ENCODE measurements at places on chromosomes 3 and 15.
A peak's percentile ranks its signal among the peaks of the same experiment; 100 is the strongest.

DNA sequence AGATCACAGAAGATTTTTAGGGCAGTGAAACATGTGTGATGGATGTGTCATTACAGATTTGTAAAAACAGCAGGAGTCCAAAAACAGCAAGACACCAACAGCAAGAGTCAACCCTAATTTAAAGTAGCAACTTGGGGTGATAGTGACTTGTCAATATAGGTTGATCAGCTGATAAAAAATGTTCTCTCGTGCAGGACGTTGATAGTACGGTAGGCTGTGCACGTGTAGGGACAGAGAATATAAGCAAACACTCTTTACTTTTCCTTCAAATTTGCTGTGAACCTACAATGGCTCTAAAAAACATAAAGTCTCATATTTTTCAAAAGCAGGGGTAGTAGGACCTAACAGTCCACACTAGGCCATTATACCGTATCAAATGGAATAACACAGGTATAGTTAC, 120.8 kb downstream of the STAG1 start:
- DNase-seq: no peak
- no peak overlapping the region for H3K27ac ChIP-seq
- no peak overlapping the region for H3K4me3 ChIP-seq
- H3K27me3 ChIP-seq: no peaks in the 10 kb centered on the region
- no peaks in the 10 kb centered on the region for H3K4me1 ChIP-seq

DNA sequence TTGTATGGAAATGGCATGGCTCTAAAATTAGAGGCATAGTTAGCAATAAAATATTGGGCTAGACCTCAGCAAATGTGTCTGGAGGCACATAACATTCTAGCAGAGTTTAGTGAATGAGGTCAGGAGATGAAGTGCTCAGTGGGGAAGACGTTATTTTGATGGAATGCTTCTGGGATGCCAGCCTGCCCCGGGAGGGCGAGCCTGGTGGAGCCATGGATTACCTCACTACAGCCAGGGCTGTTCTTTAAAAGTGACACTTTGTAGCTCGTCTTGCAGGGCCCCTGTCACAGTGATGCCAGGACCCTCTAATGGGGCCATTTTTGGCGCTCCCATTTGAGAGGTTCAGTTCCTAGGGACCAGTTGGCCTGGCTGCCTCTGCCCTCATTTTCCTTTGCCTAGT, 48.5 kb downstream of the PXYLP1 start:
- H3K4me1 ChIP-seq: peaks cover 15% of the 10 kb centered on the region
- H3K36me3 ChIP-seq: no peaks in the 10 kb centered on the region
- no peak overlapping the region for H3K4me3 ChIP-seq
- H3K27ac ChIP-seq: peak overlapping the region; percentile 35
- H3K27me3 ChIP-seq: no peaks in the 10 kb centered on the region
- DNase-seq: no peak

DNA sequence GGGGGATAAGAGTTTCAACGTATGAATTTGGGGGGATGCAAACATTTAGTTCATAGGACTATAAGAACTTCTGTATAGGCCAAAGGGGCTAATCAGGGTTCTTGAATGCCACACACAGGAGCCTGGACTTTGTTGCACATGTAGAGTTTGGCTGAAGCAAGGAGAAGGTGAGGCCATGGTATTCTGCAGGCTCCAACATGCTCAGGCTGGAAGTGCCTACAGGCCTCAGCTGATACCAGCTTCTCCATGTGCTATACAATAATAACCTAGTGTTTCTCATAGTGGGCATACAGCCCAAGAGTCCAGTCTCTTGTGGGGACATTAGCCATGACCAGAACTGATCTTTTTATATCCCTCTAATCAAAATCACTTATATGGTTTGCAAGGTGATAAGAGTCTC, 399.7 kb upstream of the MCTP2 start:
- H3K36me3 ChIP-seq: no peaks in the 10 kb centered on the region
- no peaks in the 10 kb centered on the region for H3K27me3 ChIP-seq
- no peak for DNase-seq
- no peak overlapping the region for H3K27ac ChIP-seq
- no peaks in the 10 kb centered on the region for H3K4me1 ChIP-seq

DNA sequence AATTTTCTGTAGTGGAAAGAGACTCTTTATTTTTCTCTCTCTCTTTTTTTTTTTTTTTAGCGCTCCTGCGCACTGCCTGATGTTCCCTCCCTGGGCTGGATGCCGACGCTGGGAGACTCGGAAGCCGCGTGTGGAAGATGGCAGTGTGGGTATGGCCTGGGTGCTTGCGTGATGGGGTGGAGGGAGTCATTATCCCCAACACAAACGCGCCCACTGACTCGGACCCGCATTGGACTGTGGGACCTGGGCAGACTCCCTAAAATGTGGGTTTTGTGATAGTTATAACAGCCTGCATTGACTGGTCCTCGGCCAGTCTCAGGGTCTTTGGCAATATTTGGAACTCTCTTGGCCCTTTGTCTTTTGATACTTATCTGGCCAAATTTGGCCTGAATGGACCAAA, 157.9 kb downstream of the TJP1 start:
- H3K27me3 ChIP-seq: no peaks in the 10 kb centered on the region
- no peak overlapping the region for H3K27ac ChIP-seq
- no peaks in the 10 kb centered on the region for H3K36me3 ChIP-seq
- H3K4me1 ChIP-seq: 0 out of 2 replicates have a peak, but pooled peaks cover under 1% of the 10 kb centered on the region
- no peak overlapping the region for H3K4me3 ChIP-seq
- DNase-seq: no peak

DNA sequence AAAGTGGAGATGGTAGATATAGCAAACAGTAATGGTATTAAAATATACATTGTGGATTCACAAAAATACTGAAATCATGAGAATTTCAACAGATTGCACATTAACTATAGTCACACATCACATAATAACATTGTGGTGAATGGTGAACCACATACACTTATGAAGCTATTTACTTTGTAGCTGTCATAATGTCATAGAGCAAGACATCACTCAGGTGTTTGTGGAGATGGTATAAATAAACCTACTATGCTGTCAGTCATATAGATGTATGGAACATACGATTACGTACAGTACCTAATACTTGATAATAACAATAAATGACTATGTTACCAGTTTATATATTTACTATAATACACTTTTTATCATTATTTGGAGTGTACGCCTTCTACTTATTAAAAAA, 1416.0 kb upstream of the ALCAM start:
- H3K36me3 ChIP-seq: no peaks in the 10 kb centered on the region
- no peak overlapping the region for H3K27ac ChIP-seq
- no peaks in the 10 kb centered on the region for H3K27me3 ChIP-seq
- peaks cover 2% of the 10 kb centered on the region for H3K4me1 ChIP-seq

DNA sequence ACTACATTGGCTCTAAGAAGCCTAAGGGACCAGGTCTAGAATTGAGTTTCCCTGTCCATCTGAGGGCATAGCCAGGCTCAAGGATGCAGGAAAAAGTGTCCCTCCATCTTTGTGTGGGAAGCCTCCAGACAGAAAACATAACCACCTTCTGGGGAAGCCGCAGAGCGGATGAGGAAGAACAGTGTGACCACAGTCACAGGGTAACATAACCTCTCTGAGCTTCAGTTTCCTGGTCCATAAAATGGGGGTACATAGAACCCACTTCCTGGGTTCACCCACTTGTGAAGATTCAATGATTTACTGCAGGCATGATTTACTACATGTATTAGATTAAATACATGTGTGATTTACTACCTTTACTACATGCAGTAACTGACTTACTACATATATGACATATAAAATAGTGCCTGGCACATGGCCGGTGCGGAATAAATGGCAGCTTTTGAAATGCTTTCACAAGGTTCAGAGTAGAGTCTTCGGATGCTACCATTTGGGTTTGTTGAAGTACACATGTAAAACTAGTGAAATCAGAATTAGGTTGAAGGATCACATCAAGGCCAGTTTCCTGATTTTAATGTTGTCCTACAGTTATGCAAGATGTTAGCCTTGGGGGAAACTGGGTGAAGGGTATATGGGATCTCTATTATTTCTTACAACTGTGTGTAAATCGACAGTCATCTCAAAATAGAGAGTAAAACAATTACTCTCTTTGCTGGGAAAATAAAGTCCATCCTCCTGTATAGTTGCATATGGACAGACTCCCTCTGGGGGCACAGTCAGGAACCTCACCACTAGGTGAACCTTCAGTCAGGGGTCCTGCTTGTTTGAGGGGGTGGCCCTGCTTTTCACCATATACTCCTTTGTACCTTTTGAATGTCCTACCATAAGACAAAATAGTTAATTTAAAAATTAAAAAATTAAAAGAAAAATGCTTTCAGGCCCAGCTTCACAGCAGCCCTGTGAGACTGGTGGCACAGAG, 86.0 kb downstream of the SEMA5B start:
- H3K4me3 ChIP-seq: no peak overlapping the region
- no peaks in the 10 kb centered on the region for H3K27me3 ChIP-seq
- peaks cover 10% of the 10 kb centered on the region for H3K4me1 ChIP-seq
- no peaks in the 10 kb centered on the region for H3K36me3 ChIP-seq
- DNase-seq: no peak
- no peak overlapping the region for H3K27ac ChIP-seq

GRCh38 chr3:132405188-132405587, 12.1 kb upstream of the DNAJC13 start:
- DNase-seq: peak; percentile 45
- H3K4me3 ChIP-seq: no peak overlapping the region
- H3K27ac ChIP-seq: peak overlapping the region; percentile 99

GRCh38 chr3:143066033-143066432, 53.5 kb upstream of the CHST2 start:
- H3K36me3 ChIP-seq: peaks cover 4% of the 10 kb centered on the region
- no peaks in the 10 kb centered on the region for H3K4me1 ChIP-seq
- DNase-seq: no peak

DNA sequence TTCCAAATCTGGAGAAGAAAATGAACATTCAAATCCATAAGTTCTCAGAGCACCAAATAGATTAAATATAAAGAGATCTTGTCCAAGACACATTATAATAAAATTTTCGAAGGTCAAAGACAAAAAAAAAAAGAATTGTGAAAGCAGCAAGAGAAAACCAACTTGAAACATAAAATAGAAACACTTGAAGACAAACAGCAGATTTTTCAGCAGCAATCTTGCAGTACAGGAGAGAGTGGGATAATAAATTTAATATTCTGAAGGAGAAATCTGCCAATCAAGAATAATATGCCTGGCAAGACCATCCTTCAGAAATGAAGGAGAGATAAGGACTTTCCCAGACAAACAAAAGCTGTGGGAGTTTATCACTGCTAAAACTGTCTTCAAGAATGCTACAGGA, 150.5 kb upstream of the COL8A1 start:
- no peaks in the 10 kb centered on the region for H3K36me3 ChIP-seq
- H3K4me3 ChIP-seq: no peak overlapping the region
- H3K27ac ChIP-seq: no peak overlapping the region
- no peak for DNase-seq
- no peaks in the 10 kb centered on the region for H3K4me1 ChIP-seq

GRCh38 chr3:52385157-52385556, 59.7 kb downstream of the SEMA3G start:
- H3K27ac ChIP-seq: no peak overlapping the region
- DNase-seq: peak; percentile 67
- H3K36me3 ChIP-seq: no peaks in the 10 kb centered on the region
- no peak overlapping the region for H3K4me3 ChIP-seq

DNA sequence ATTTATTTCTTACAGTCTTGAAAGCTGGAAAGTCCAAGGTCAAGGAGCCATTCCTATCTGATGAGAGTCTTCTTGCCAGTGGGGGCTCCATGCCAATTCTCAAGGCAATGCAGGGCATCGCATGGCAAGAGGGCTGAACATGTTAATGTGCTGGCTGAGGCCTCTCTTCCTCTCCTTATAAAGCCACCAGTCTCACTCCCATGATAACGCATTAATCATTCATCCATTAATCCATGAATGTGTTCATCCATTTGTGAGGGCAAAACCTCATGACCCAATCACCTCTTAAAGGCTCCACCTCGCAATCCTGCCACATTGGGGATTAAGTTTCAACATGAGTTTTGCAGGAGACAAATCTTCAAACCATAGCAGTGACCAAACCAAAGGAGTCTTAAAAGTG, 118.3 kb downstream of the PROS1 start:
- no peaks in the 10 kb centered on the region for H3K36me3 ChIP-seq
- H3K27ac ChIP-seq: no peak overlapping the region
- no peak for DNase-seq
- no peak overlapping the region for H3K4me3 ChIP-seq
- no peaks in the 10 kb centered on the region for H3K27me3 ChIP-seq

DNA sequence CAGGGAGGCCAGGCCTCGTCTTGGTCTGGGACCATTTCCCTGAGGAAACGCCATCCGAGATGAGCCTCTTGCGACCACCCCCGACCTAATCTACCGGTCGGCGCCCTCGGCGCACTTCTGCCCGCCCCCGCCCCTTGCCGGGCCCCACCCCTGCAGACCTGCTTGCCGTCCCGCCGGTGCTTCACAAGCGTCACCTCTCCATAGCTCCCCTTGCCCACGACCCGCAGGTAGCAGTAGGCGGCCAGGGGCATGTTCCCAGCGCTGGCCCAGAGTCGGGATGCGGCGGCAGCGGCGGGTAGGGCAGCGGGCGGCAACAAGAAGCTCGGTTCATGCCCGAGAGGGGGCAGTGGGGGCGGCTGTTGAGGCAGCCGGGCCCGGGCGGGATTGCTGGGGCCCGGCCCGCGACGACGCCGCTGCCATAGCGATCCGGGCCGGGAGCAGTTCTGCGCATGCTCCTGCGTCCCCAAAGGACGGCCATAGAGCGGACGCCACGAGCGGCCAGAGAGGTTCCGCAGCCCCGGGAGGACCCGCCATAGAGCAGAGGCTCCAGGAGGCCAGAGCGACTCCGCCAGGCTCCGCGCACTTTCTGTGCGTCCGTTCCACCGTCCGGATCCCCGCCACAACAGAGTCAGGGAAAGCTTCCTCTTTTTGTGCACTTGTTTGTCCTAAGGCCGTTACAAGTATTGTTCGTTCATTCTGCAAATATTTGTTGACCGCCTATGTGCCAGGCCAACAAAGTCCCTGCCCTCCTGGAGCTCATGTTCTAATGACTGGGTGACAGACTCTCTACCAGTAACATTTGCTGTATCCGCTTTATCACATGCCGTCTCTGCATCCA, at the start of gene NEK4:
Gene NEK4 (minus strand): TSS at position 445 of the 838 bp plus-strand sequence. CDS start 194 bp downstream, at position 251.
- no peaks in the 10 kb centered on the region for H3K27me3 ChIP-seq
- H3K36me3 ChIP-seq: peaks cover 13% of the 10 kb centered on the region
- H3K4me3 ChIP-seq: peak within 1 kb of the TSS; percentile 70
- peak within 1 kb of the TSS; percentile 31 for H3K27ac ChIP-seq
- DNase-seq: peak; percentile 97

DNA sequence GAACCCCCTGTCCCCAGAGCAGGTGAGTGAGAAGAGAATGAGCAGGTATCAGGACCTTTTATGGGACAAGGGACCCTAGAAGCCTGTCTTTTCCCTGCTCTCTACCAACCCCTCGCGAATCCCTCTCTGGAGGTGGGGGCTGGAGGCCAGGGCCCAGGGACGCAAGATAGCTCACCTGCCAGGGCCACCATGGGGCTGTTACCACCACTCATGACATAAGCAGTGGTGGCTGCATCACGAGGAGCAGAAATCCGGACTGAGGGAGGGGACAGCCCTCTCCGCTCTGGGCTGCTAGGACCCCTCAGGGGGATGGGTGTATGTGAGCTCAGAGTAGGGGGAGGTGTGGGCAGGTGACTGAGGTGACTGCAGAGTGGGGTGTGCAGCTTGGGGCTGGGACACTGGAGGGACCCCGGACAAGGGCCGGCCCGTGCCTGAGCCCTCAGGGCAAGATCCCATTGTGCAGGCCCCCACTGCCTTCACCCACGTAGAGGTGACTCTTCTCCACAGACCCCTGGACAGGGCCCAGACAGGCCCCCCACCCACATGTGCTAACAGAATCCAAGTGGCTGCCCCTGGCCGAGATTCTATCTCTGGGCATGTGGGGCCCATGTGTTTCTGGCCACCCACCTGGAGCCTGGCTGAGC, 190.6 kb downstream of the TBC1D2B start:
- no peaks in the 10 kb centered on the region for H3K27me3 ChIP-seq
- DNase-seq: no peak
- no peak overlapping the region for H3K4me3 ChIP-seq

- H3K4me3 ChIP-seq: no peak overlapping the region
- no peaks in the 10 kb centered on the region for H3K4me1 ChIP-seq
- H3K36me3 ChIP-seq: peaks cover 7% of the 10 kb centered on the region
- no peak for DNase-seq
- H3K27ac ChIP-seq: no peak overlapping the region
Observed at GRCh38 chr3:44506961-44507360, 29.5 kb upstream of the ZNF445 start.

Data from SK-N-SH (cell line).